Activated CD4-positive, alpha-beta T cell treated with anti-CD3 and anti-CD28 coated beads, Interleukin-2, amount 50 U/mL, for 16 hours (primary cell): ENCODE measurements at places on chromosomes 11 and 22.

GRCh38 chr11:100890789-100891188 lies 203.7 kb downstream of the ARHGAP42 start:
- DNase-seq, result no peak

DNA sequence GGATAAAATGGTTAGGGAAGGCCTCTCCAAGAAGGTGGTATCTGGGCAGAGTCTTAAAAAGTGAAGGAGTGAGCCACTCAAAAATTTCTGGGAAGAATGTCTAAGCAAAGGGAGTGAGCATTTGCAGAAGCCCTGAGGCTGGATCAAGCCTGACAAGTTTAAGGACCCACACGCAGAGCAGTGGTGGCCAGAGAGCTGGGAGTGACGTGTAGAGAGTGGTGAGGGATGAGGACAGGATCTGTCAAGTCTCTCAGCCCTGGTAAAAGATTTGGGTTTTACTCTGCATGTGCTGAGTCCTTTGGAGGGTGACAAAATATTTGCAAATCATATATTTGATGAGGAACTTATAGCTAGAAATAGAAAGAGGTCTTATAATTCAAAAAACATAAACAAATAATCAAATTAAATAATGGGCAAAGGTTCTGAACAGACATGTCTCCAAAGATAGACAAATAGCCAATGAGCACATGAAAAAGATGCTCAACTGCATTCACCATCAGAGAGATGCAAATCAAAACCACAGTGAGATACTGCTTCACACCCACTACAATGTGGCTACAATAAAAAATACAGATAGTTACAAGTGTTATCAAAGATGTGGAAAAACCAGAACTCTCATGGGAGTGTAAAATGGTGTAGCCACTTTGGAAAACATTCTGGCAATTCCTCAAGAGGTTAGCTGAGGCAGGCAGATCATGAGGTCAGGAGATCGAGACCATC lies 107.2 kb upstream of the NNMT start:
- no peak for DNase-seq

GRCh38 chr11:61332281-61332796 lies 566 bp downstream of the DDB1 start:
- no peak for DNase-seq

- DNase-seq, result peak; percentile 48
These were observed 69.1 kb downstream of the CTTN start for GRCh38 chr11:70467201-70468085.

DNA sequence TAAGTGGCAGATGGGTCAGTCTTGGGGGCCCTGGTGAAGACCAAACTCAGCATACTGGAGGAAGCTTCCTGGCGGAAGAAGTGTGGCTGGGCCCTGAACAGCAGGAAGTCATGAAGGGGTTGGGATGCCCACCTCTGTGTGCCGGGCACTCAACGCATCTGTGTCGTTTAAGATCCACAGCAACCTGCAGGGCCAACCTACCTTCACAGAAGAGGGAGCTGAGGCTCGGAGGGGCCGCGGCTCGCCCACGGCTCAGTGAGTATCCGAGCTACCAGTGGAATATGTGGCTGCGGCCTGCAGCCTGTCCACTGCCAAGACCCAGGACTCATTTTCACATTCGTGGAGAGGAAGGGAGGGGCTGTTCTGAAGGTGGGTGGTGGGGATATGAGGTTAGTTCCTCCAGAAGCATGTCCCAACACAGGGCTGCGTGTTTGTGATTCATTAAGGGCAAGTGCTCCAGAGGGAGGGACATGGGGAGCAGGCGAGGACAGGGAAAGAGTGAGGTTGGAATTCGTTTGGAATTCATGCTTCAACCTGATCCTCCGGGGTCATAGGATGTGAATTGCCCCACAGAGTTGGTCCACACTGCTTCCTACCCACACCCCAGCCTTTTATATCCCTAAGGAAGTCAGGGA lies 99.6 kb downstream of the MPPED1 start:
- no peak for DNase-seq

DNA sequence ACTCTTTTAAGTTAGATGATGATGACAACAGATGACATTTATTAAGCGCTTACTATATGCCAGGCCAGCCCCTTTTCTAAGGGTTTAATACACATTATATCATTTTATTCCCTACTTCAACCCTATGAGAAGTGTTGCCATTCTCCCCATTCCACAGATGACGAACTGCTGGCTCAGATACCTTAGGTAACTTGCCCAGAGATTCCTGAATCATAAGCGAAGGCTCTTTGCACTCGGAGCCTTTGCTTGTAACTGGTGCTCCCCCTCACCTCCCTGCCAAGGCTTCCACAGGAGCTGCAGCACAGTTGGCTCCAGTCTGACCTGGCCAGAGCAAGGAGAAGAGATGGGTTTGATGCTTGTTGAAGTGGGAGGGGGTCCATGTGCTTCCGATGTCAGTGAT lies 43.0 kb downstream of the DBX1 start:
- DNase-seq, result no peak

- DNase-seq, result no peak
These were observed 103.8 kb downstream of the GRIA4 start for GRCh38 chr11:105713696-105714095.

GRCh38 chr22:20312396-20313191 lies 7.3 kb downstream of the DGCR6L start:
- DNase-seq, result no peak

- no peak for DNase-seq
These were observed 63.6 kb downstream of the NFAM1 start for GRCh38 chr22:42368379-42369249.

DNA sequence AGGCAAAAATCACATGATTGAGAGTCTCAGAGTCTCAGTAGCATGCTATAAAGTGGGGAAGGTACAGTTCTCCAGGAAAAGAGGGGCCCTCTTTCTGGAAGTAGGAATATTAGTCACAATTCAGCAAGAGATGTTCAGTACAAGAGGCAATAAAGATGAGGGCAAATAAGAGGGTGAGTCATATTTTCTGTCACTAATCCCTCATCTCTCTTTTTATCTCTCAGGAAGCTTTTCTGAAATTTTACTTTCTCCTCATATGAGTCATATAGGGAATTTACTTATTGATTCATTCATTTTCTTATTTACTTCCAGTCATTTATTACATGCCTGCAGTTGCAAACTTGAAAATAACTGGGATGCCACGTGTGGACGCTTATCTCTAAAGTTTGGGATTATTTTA lies 3.4 kb upstream of the NXPE1 start:
- DNase-seq, result no peak

DNA sequence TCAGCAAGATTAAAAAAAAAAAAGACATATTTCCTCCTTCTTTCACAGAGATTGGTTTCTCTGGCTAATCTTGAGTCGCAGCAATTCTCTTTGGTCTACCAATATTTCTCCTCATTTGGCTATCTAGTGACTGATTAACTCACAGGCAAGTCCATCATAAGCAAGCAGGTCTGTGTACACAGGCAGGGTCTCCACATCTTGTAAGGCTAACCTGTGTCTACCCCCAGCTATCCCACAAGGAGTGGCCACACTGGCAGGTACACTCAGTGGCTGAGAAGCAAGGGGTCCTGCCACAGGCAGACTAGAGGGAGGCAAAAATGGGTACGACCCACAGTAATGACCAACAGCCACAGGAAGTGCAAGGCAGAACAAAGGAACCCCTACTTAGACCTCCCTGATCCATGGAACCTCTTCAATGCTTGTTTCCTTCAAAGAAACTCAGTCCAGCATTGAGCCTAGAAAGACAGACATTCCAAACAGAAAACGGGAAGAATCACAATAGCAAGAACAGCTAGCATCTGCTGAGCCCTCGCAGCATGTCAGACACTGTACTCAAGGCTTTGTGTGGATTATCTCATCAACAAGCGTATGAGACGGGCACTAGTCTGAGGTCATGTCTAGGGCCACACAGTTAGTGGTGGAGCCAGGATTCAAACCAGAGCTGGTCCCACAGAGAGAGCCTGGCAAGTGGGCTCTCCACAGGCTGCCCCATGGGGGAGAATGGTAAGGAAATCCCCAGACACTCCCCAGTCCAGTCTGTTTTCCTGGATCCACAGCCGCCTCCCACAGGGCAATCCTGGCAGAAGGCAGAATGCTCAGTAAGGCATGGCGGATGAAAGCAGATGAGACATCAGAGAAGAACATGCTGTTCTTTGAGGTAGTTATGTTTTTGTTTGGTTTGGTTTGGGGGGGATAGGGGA lies 34.3 kb downstream of the PLEKHA7 start:
- DNase-seq, result no peak

- DNase-seq, result no peak
These were observed 114.8 kb downstream of the FAM76B start for GRCh38 chr11:95674657-95675358.

DNA sequence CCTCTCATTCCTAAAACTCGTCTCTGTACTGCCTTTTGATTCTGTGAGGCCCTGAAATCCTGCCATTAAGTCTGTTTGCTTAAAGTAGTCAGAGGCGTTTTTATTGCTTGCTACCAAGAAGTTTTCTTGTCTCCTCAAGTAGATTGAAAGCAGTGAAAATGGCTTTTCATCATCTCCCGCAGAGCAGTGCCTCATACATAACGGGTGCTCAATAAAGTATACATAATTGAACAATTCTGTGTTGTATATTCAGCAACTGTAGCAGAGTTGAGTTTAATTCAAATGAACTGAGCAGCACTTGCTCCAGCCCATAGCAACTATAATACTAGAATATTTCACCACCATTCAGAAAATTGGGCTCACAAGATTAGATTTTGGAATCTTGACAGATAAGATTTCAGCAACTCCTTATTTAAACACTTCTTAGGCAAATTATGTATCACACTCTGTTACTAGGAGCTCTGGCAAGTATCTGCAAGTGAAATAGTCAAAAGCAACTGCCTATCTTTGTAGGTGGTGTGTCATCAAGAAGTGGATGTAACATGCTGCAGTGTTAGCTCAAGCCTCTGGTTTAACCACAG lies 20.0 kb downstream of the FIBIN start:
- DNase-seq, result no peak

GRCh38 chr22:40036591-40037225 lies 42.0 kb downstream of the FAM83F start:
- DNase-seq, result peak; percentile 65

DNA sequence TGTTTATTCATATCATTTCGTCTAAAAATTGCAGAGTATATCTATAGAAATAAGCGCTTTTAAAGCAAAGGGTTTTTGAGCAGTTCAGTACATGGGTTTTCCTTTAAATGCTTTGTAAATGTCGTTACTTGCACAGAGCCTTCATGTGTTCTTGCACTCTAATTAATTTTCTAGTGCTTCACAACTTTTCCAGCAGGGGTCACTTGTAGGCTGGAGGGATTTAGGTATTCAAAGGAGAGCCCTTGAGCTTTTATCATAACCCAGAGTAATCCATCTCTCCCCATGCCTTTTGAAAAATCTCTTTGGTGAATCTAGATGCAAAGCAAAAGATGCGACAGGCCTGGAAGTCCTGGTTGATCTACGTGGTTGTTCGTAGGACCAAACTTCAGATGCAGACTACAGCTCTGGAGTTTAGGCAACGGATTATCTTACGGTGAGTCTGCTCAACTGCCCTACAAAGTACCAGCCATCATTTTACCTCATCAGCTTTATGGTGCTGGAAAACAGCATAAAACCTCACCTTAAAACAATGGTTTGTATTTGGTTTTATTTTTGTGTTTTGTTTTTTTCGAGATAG lies 60.4 kb downstream of the SFI1 start:
- peak; percentile 36 for DNase-seq

DNA sequence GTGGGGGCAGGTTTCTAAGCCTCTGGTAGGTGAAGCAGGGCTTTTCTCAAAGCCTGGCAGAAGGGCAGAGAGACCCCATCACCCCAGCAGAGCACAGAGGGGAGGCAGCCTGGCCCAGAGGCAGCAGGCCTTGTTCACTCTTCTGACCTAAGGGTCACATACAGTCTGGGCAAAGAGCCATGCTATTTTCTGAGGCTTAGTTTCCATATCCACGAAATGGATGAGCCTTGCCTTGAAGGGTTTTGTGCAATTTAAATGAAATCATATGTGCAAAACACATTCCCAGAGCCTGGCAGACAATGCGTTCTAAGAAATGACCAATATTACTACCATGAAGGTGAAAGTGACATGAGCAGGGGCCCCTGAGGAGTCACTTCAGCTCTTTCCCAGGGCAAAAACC lies 44.5 kb downstream of the HIRA start:
- DNase-seq, result no peak

DNA sequence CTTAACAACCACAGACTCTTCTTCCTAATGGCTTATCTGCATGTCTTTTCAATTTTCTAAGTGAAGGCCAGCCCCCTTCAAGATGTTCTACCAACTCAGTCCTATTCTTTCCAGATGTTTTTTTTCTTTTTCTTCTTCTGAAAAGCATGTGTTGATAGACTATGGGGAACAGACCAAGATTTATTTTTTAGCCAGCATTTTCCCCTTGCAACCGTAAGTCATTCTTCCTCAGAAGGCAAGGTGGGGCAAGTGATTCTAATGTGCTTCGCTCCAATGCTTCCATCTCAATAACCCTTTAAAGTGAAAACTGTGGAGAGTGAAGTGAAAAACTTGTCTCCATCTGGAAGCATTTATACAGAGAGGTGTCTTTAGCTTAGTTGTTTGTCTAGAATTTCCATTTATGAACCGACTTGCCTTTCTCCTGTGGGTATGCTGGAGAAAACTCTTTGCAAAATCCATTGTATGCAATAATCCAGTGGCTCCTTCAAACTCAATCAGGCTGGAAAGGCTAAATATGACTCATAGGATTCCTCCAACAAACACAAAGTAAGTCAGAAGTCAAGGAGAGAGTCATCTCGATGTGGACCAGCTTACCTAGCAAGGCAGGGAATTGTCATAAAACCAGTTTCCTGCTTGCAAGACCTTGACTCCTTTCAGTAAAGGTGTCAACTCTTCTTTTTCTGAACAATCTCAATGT lies 83.7 kb downstream of the MAML2 start:
- peak; percentile 26 for DNase-seq

GRCh38 chr11:82929121-82929520 lies 27.6 kb downstream of the DDIAS start:
- DNase-seq, result no peak

DNA sequence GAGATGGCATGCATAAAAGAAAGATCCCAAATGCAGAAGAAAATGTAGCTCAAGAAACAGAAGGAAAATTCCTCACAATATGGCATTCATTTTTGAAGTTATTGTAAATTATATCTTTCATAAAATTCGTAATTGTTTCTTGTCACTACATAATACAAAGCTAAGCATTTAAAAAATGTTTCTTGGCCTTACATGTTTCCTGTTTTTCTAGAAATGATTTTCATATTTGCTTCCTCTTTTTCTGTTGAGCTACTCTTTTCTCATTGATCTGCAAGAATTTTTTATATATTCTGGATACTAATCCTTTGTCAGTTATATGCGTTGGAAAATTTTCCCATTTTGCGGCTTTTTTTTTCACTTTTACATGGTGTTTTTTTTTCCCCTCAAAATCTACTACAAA lies 48.0 kb downstream of the ENTHD1 start:
- no peak for DNase-seq

DNA sequence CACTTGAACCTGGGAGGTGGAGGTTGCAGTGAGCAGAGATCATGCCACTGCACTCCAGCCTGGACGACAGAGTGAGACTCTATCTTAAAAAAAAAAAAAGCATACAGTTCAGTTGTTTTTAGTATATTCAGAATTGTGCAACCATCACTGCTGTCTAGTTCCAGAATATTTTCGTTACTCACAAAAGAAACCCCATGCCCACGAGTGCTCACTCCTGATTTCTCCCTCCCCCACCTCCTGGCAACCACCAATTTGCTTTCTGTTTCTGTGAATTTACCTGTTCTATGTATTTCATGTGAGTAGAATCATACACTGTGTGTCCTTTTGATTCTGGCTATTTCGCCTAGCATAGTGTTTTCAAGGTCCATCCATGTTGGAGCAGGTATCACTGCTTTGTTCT lies 24.8 kb downstream of the PTPRJ start:
- DNase-seq, result peak; percentile 71

- no peak for DNase-seq
These were observed 123.1 kb downstream of the PKNOX2 start for GRCh38 chr11:125287491-125288210.

- peak; percentile 30 for DNase-seq
These were observed 1.7 kb downstream of the HPX start for GRCh38 chr11:6438979-6439571.
